NCI-H1105 (cell line): ENCODE measurements at places on chromosomes 16 and 17.
A peak's percentile ranks its signal among the peaks of the same experiment; 100 is the strongest.

DNA sequence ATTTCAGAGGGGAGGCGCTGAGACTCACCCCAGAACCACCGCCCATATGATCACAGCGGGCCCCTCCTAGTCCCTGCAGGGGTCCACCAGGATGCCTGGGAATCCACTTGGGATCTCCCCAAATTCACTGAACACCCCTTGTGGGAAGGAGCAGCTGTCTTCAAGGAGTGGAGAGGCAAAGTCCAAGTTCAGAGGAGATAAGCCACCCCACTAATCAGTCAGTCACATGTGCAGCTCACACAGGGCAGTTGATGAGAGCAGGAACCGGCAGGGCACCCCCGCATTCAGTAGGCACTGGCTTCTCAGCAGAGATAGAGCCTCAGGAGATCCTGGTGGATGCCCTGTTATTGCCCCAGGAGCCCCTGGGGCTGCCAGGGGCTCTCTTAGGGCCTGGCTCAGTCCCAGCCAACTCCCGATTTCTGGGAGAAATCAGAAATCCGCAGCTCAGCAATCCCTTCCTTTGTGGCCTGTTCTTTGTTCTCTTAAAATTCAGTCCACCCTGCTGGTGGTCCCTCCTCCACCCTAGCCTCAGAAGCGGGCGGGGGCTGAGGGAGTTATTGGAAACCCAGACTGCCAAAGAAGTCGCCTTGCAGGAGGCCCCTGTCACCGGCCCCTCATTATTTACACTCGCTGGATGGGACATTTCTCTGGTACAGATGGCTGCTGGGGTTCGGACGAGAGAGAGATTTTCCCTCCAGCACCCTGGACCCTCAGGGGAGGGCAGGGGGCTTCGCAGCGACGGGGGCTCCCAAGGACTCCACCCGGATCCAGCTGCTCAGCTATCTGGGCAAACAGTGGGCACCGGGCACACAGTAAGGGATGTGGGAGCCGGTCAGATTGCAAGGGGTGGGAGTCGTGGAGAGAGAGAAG lies 1.8 kb downstream of the CDC42EP4 start:
- no peak for DNase-seq

- no peak for DNase-seq
Observed at GRCh38 chr16:69111216-69111875, 5.9 kb downstream of the HAS3 start.

DNA sequence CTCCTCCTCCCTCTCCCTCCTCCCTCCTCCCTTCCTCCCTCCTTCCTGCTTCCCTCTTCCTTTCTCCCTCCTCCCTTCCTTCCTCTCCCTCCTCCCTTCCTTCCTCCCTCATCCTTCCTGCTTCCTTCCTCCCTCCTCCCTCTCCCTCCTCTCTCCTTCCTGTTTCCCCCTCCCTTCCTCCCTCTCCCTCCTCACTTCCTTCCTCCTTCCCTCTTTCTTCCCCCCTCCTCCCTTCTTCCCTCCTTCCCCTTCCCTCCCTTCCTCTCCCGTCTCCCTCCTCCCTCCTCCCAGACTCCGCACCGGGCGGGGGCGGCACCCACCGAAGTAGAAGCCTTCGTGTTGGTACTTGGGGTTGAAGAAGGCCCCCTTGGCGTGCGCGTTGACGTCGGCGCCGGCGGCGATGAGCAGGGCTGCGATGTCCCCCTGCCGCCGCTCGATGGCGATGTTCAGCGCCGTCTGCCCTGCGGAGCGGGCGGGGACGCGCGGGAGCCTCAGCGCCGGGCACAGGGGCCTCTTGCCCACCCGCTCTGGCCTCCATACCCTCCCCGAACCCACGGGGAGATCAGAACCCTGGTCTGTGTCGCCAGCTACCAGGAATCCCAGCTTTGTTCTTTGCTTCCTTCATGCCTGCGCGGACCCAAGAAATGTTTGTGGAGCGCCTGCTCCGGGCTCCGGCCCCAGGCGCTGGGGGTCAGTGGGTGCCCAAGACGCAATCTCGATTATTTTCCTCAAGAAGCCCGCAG lies 22.2 kb downstream of the TRPV3 start:
- DNase-seq = no peak

DNA sequence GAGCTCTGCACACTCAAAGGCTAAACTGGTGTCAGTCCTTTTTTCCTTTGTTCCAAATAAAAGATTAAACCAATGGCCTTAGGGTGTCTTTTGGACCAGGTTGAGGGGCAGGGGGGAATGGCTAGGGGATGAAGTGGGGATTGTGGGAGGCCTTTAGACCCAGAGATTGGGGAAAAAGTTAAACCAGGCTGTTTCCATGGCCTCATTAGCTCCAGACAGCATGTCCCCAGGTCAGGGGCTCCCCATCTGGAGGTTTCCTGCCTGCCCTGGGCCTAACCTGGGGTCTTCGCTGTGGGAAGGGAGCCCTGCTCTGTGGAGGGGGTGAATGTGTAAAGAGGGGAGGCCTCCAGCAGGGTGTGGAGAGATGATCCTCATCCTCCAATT lies 10.3 kb downstream of the FKBP10 start:
- no peak for DNase-seq

GRCh38 chr17:55887531-55887930 lies 136.7 kb downstream of the PCTP start:
- DNase-seq = no peak

DNA sequence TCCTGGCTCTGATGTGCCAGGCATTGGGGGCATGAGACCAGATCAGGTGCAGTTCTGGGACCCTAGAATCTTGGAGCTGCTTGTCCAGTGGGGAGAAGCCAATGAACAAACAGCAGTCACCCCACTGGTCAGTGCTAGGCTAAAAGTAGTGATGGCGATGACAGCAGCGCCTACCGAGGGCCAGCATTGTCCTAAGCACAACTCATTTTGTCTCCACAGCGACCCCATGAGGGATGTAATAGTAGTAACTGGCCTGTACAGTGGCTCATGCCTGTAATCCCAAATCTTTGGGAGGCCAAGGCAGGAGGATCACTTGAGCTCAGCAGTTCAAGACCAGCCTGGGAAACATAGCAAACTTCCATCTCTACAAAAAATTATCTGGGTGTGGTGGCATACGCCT lies 6.2 kb downstream of the SMCR8 start:
- no peak for DNase-seq

DNA sequence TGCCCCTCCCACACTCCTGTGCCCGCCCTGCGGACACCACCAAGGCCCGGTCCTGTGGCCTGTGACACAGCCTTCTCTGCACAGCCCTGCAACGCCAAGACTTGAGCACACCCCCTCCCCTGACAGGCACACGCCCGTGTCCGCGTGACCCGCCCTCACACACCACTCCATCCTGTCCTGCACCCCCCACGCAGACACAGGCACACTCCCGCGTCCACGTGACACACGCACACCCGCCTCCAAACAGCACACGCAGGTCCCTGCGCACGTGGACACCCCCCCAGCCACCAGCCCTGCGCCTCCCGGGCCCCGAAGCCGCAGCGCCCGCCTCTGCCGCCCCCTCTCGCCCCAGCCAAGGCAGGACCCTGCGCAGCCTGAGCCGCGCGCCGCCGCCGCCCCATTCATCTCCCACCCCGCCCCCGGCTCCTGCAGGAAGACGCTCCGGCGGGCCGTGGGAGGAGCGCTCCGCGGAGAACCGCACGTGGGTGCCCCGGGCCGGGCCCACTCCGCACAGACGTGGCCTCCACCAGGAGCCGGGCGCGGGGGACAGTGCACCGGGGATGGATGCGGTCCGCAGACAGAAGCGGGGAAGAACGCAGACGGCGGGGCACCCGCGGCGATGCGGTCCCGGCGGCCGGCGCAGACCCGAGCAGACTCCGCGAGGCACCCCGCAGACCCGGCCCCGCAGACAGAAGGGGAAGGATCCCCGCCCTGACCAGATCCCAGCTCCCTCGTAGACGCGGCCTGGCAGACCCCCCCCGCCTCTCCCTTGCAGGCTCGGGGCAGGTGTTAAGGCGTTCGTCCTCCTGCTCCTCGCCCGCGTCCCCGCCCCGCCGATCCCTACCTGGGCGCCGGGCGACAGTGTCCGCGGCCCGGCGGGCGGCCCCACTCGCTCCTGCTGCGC lies 506 bp downstream of the CAMKK1 start:
- DNase-seq = peak; percentile 60

- DNase-seq = no peak
Observed at GRCh38 chr16:30942426-30942806, 6.5 kb upstream of the ORAI3 start.

DNA sequence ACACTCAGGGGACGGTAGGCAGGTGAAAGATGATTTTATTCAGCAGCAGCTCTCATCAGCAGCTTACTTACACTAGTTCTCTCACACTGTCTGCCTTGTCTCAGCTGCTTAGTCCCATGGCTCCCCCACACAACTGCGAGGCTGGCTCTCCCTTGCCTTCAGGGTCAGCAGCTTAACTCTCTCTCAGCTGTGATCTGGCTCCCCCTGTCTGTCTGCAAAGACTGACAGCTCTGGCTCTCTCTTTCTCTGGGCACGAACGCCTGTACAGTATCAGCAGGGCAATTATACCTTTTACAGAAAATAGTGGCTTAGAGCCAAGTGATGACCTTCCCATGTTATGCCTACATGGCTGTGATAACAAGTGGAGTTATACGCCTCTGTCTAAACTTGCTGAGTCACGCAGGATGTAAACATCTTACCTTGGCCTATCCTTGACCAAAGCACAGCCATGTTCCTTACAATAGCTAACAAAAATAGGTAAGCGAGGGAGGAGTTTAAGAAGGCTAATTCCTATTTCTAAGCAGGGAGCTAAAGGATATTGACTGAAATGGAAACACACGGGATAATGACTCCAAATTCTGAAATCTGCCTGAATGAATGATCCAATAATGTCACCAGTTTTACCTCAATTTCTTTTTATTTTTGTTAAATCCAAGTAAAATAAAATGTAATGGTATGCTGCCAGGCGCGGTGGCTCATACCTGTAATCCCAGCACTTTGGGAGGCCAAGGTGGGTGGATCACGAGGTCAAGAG lies 1.1 kb upstream of the NDUFAB1 start:
- DNase-seq = peak; percentile 51

GRCh38 chr17:48679385-48680096 lies 42.8 kb downstream of the PRAC1 start:
- DNase-seq = no peak
